ENCODE measurements at places on chromosomes 16 and 17.

- no peak for ATAC-seq
Measured at GRCh38 chr17:27319541-27320221, 25.8 kb downstream of the WSB1 start.

- no peak for ATAC-seq
Measured at GRCh38 chr17:55496094-55496881, 15.0 kb downstream of the SMIM36 start.

DNA sequence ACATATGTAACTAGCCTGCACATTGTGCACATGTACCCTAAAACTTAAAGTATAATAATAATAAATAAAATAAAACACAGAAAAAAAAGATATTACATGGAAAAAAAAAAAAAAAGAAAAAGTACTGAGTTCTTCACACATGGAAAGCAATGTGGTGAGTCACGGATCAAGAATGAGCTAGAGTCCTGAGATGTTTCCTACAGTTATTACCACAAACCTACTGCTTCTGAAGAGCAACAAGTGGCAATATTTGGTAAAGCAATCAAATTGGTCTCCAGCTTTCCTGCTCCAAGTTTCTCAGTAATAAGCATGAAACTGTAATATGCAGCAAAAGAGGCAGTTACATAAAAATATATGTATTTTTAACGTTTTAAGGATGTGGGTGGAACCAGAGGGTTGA is 223.3 kb upstream of the SALL1 start:
- no peak for ATAC-seq

DNA sequence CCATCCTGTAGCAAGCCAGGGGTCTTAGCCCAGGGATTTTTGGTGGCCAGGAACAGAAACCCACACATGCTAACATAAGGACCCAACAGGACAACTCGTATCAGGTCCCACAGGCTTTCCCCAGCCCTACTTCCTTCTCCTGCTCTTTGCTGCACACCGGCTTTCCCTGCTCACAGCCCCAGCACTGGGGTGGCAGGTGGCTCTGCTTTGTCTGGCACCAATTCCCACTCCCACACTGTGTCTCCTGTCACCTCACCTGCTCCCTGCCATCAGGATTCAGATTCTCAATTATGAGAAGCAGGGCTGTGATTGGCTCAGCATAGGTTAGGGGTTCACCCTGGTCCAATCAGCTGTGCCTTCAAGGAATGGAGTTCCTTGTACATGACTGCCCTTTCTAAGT is 94.1 kb downstream of the TMEM132E start:
- no peak for ATAC-seq

GRCh38 chr17:56260376-56261002 is 107.2 kb downstream of the ANKFN1 start:
- ATAC-seq = no peak

Measured in activated CD4-positive, CD25-positive, alpha-beta regulatory T cell treated with anti-CD3 and anti-CD28 coated beads, Interleukin-2, amount 50 U/mL, for 24 hours (primary cell).